ENCODE measurements at places on chromosomes 16 and 17. TPM values are rescaled to one million over a fixed set of nuclear protein-coding genes. Genes with fewer than 3 reads are reported as not detected.

GRCh38 chr17:67245694-67246402 lies 852 bp upstream of the HELZ start:
- peak; percentile 35 for DNase-seq

DNA sequence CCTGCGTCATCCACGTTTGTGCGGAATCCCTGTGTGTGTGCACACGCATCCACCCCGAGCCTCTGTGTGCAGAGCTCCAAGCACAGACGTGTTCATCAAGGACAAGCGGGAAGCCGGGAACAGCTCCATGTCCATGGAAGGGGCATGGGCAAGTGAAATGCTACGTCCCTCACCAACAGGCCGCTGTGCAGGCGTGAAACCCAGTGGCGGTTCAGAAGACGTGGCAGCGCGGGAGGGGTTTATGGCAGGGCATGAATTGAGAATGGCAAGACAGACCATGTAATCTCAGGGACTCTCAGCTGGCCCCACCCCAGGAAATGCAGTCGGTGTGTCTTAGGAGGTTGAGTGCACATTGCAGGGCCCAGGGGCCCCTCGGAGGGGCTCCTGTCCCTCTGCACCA lies 52.7 kb downstream of the TBC1D16 start:
- no peak for DNase-seq

- DNase-seq = peak; percentile 90
These were observed 1.3 kb downstream of the CAVIN1 start for GRCh38 chr17:42421507-42422338.

GRCh38 chr17:7383742-7384488 lies 3.0 kb downstream of the TNK1 start:
- peak; percentile 32 for DNase-seq

DNA sequence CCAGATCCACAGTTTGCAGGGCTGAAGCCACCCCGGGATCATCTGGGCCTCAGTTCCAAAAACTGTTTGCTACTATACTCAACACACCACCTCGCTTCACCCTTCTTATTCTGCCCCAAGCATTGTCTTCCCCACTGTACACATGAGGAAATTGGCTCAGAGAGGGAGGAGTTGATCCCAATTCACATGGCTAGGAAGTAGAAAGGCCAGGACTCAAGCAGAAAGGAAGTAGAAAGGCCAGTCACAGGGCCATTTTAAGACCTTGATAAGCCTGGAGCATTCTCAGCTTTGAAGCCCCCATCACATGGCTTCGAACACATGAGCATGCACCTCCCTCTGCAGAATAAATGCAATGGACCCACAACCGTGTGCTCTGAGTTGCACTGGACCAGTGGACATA lies 7.7 kb upstream of the PRSS22 start:
- no peak for DNase-seq

- no peak for DNase-seq
These were observed 5.2 kb downstream of the TMEM220 start for GRCh38 chr17:10724546-10725195.

The TAC4 gene
- not detected for polyA plus RNA-seq

DNA sequence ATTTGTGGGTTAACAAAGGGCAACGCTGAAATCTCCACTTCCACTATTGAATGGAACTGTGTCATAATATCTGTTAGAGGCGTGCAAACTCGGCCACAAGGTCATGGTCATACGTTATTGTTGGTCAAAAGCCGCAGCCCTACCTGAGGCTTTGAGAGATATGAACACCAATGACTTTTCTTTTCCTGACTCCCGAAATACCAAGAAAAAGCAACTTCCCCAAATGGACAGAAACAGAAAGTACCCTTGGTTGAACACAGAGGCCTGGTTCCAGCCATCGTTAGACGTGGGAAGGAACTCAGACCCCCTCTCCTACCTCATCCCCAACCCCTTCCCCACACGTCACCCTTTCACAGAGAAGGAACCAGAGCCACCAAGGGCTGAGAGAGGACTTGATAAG lies 1.4 kb upstream of the PIK3R5 start:
- DNase-seq = no peak

- DNase-seq = no peak
These were observed 7.4 kb downstream of the MAF start for GRCh38 chr16:79593074-79593531.

The MT1H gene
- polyA plus RNA-seq = not detected

GRCh38 chr17:77256710-77257109 lies 115.9 kb downstream of the SEC14L1 start:
- DNase-seq = no peak

The KRTAP9-4 gene
- polyA plus RNA-seq = not detected

The TMC8 gene
- not detected for polyA plus RNA-seq

- peak; percentile 42 for DNase-seq
These were observed 5.2 kb downstream of the CACNA1G start for GRCh38 chr17:50565402-50566350.

DNA sequence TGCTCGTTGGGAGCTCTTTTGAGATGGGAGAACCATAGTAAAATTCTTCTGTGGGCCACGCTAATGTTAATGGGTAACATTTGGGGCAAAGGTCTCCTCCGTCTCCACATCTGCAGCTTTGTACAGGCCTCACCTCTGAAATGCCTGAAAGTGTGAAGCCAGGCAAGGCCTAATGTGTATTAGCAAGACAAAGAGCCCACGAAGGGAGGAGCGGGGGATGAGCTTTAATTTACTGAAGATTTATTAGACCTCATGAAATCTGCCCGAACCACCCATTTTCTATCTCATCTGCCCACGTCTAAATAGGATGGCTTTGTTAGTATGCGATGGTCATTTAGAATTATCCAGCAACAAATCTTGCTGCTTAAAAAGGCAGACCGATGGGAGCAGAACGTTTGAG lies 408.9 kb downstream of the PMP22 start:
- no peak for DNase-seq

All from GM23248 (cell line).